ENCODE measurements at places on chromosomes 5 and 9. TPM values are rescaled to one million over a fixed set of nuclear protein-coding genes. Genes with fewer than 3 reads are reported as not detected.

PCDHGA2 gene
- 4.9 TPM for total RNA-seq

OBP2A gene
- not detected for total RNA-seq

IL13 gene
- not detected for total RNA-seq

GMCL2 gene
- total RNA-seq: not detected

CCDC171 gene
- total RNA-seq: 4.4 TPM

PRR16 gene
- total RNA-seq: 1.6 TPM

FOXD1 gene
- 3.3 TPM for total RNA-seq

MAN2A1 gene
- total RNA-seq: 50.4 TPM

TNC gene
- total RNA-seq: 20.2 TPM

C5 gene
- 3.9 TPM for total RNA-seq

S100Z gene
- not detected for total RNA-seq

WDR38 gene
- total RNA-seq: not detected

ZNG1C gene
- 22.1 TPM for total RNA-seq

All from bronchial smooth muscle cell (primary cell).